ENCODE measurements at places on chromosomes 3 and 15. TPM values are rescaled to one million over a fixed set of nuclear protein-coding genes. Genes with fewer than 3 reads are reported as not detected.

DNA sequence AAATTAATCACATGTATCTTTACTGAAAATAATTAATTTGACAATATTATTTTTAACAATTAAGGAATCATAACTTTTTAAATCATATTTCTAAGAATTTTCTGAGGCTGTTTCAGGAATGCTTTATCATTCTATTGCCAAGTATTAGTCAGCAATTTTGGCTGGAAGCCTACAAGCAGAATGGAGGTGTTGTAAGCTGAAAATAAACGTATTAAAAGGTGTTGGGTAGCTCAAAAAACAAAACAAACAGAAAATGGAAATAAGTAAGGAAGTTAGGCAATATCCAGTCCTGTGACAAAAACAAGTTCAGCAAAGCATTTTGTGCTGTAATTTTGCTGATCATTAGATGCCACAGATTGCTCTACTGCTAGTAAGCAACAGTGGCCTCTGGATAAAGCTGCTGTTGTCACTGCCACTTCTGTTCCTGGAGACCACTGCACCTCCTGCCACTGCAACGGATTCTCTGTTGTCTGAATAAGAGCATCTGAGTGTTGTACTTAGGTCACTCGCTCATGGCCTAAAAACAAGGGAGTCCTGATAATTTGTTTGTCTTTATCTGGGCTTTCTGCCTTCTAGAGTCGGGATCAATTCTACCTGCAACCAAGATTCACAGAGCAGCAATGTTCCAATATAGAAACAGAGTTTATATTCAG, 63.5 kb upstream of the SLITRK3 start:
- no peak for DNase-seq

The NAA50 gene
- 117 TPM for total RNA-seq

DNA sequence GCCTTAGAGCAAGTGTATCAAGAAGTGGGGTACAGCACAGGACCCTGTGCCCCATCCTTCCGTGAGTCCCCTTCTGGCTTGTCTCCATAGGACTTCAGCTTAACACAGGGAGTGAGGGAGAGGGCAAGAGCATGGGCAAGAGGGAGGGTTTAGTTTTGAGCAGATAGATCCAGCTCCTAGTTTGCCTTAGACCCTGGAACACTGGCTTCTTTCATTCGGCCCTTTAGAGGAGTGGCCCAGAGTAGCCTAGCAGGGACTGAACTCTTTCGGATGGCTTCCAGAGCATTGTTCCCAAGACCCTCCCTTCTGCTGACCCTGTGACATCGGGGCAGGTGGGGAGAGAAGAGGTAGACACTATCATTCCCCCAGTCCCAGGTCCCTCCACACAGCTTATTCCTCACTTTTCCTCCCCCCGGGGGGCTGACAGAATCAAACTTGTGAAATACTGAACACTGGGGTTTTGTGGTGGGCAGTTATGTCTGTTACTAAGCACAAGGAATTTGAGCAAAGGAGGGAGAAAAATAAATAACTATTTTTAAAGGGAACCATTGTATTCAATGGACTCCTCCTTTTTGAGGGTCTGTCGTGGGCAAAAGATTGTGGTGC, 289.6 kb upstream of the C2CD4B start:
- no peak for DNase-seq

DNA sequence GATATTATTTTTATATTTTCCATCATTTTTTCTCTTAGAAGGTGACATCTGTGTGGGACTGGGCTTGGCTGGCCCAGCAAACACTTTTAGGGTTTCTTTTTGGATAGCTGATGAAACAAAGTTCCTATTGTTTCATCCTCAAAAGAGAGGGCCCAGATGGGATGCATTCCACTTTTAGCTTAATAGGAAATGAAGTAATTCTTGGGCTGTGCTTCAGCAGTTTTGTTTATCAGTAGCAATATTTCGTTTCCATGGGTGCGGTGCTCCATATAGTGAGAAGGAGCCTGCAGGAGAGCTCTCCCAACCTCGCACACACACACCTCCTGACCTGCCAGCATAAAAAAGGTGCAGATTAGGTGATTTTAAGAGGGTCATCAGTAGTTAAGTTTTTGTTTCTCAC, 147.5 kb downstream of the AKAP13 start:
- no peak for DNase-seq

DNA sequence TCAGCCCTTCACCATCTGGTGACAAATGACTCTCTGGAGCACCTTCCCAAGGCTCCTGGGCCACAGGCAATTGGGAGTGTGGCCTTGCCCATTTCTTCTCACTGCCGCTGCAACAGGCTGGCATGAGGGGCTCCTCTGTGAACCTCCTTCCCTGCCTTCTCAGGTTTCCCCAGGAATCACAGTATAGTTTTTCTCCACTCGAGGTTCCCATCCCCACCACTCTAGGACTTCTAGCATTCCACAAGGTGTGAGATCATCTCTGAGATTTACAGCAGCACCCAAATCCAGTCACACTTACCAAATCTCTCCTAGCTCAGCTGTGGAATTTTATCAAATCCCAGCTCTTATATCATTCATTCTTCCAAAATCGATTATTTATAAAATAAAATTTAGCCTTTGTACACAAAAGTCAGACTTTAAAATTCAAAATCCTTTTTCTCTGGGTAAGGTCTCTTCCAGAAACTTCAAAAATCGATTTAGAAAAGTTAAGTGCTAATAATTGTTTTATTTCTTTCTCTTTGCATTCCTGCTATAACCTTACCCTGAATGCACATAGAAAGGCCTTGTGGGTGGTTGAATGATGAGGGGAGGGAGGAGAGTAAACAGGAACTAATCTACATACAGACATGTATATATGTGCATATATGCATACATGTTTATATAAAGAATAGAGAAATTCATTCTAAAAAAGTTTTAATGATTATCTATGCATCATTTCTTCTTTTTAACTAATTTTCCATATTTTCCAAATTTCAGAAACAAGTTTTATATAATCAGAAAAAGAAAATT, 18.9 kb upstream of the ATP13A4 start:
- no peak for DNase-seq
